NCI-H2227 treated with DMSO at 0.1 percent for 48 hours (cell line): ENCODE measurements at places on chromosomes 11 and 22.

- DNase-seq = no peak
Measured at GRCh38 chr11:73274722-73275380, 2.7 kb downstream of the P2RY6 start.

DNA sequence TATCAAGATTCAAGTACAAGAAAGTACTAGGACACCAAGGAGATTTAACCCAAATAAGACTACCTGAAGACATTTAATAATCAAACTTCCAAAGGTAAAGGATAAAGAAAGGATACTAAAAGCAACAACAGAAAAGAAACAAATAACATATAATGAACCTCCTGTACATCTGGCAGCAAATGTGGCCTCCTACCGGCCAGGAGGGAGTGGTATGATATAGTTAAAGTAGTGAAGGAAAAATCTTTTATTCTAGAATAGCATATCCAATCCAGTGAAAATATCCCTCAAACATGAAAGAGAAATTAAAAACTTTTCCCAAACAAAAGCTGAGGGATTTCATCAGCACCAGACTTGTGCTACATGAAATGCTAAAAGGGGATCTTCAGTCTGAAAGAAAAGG lies 104.7 kb upstream of the GUCY1A2 start:
- no peak for DNase-seq

DNA sequence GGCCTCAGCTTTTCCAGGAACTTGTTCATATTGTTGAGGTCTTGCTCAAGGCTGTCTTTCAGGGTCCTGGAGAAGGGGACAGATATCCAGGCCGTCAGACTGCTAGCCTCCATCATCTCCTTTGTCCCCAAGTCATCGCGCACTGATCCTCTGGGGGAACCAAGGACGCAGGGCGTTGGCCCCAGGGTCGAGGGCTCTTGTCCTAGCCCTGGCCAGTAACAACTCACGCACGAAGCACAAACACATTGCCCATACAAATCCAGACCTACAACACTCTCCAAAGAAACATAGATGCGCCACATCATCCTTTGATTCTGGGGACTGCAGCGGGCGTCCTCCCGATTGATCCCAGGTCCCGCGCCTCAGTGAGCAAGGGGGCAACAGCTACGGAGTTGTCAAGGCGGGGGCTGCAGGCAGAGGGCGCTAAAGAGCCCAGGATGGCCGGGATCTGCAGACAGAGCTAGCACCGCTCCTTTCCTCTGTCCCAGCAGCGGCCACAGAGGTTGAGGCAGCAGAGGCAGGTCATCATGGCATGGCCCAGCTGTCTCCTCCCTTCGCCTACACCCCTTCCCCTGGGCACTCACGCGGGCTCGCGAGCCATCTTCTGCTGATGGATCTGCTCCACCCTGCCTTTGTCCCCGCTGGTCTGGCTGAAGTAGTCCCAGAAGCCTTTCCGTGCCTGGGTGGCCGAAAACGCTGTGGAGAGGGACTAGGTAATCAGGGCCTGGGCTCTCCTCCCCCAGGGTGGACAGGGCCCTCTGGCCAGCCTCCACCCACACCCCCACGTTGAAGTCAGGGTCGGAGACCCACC lies 472 bp downstream of the APOA5 start:
- no peak for DNase-seq

- no peak for DNase-seq
Measured at GRCh38 chr11:30317030-30317429, 5.9 kb upstream of the ARL14EP start.

DNA sequence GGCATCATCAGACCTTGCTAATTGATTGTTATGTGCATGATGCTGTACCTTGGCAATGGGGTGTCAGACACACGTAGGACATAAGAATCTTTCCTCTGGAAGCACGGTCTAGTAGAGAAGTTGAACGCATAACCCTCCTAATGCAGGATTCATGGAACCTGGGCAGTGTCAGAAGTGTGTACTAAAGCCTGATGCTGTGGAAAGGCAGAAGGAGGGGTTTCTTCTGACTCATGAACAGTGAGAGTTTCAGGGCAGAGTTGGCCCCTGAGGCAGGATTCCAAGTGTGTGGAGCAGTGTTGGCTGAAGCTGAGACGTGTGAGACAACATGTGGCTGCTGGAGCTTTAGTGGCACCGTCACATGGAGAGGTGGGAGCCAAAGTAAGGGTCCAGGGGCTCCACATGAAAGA lies 3.5 kb downstream of the PANX1 start:
- no peak for DNase-seq

DNA sequence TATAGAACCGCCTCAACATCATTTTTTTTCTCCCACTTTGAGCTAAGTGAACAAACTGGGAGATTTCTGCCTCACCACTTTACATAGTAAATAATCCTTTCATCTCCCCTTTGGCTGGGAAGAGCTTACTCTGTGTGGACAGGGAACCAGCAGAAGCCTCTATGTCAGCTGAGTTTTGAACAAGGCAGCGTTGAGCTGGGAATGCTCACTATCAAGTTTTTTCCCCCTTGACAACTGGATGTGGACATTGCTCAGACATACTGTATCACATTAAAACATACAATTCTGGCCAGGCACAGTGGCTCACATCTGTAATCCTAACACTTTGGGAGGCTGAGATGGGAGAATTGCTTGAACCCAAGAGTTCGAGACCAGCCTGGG lies 46.0 kb downstream of the AHNAK start:
- DNase-seq = no peak

DNA sequence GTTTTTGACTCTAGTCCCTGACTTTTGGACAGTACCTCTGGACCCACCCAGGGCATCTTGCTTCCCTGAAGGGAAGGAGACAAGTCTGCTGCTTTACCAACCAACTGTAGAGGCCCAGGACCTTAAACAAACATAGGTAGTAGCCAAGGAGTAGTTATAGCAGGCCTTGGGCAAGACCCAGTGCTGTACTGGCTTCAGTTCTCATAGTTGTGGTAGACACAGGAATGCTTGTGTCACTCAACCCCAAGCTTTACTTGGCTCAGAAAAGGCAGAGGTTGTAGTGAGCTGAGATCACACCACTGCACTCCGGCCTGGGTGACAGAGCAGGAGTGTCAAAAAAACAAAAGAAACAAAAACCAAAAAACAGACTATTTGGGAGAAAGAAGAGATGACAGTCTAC lies 21.3 kb upstream of the OR52M1 start:
- DNase-seq = no peak

DNA sequence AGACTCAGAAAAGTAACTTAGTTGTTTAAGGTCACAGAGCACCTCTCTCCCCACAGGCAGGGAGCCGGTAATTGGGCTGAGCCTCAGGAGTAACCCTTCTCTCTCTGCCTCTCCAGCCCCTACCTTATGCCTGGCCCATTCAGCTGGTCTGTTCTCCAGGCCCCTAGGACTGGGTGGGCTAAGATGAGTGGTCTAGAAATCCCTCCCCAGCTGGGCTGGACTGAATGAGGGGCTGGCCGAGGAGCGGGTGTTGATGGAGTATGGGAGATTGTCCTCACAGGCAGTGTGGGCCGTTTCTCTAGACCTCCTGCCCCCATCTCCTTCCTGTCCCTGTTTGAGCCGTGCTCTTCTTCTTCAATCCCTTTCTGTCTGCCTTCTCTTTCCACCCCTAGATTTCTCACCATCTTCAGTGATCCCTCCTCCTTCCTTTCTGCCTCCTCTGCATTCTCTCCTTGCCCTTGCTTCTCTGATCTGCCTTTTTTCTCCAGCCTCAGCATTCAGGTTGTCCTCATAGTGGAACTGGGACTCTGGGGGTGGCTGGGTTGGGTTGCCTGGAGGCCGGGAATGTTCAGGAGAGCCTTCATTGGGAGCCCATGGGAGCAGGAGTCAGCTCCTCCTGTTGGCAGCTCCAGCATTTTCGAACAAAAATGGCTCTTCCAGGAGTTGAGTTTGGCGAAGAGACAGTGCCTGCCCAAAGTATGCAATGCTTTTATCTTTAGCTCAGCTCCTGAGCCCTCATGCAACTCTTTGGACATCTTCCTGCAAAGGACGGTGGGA lies 7.6 kb downstream of the ST3GAL4 start:
- no peak for DNase-seq

GRCh38 chr11:35842958-35843357 lies 100.9 kb upstream of the LDLRAD3 start:
- no peak for DNase-seq

DNA sequence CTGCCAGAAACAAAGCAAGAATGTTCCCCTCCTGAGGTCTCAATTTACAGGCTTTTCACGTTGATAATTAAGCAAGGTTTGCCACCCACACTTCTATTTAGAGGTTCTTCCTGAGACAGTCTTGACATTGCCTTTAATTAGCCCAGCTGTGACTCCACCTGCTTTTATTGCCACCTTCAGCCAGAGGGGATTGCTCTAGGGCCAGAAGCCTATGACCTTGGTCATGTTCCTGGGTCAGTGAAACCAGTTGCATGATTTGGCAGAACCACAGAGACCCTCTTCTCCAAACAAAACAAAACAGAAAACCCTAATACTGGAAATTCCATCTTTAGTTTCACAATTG lies 89.8 kb downstream of the APIP start:
- no peak for DNase-seq

DNA sequence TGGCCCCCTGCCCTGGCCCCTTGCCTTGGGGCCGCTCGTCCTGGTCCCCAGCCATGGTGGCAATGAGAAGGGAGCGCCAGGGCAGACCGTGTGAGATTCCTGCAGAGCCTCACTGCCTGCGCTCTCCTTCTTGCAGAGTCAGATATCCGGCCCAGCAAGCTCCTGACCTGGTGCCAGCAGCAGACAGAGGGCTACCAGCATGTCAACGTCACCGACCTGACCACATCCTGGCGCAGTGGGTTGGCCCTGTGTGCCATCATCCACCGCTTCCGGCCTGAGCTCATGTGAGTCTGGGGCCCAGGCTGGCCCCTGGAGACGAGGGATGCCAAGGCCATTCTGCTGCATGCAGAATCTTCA lies 114.1 kb downstream of the MICAL2 start:
- DNase-seq = no peak

DNA sequence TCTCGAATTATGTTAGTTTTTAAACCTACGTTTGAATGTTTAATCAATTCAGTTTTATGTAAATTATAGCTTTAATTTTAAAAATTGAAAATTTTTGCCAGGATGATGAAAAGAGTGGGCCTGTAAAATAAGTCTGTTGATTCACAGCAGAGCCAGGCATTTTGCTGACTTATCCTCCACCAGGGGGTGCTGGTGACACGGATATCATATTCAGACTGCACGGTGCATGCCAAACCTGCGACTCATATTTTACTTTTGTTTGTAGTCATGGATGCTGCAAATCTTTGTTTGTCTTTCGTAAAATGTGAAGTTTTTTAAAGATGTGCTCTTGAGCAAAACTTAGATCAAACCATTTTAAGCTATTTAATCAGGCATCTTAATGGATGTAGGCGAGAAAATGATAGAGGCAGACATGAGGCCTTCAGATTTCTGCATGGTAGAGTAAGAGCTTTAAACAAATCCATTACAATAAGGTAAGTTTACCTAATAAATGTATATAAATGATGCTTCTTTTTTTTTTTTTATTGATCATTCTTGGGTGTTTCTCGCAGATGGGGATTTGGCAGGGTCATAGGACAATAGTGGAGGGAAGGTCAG lies 3.6 kb upstream of the OR8B3 start:
- no peak for DNase-seq

- no peak for DNase-seq
Measured at GRCh38 chr11:76978818-76979217, 55.4 kb upstream of the B3GNT6 start.

- peak; percentile 3 for DNase-seq
Measured at GRCh38 chr11:18203723-18204122, 31.1 kb downstream of the MRGPRX4 start.

GRCh38 chr22:43222262-43222661 lies 35.3 kb upstream of the TTLL12 start:
- DNase-seq = no peak

GRCh38 chr11:110377434-110377833 lies 52.3 kb upstream of the FDX1 start:
- no peak for DNase-seq

DNA sequence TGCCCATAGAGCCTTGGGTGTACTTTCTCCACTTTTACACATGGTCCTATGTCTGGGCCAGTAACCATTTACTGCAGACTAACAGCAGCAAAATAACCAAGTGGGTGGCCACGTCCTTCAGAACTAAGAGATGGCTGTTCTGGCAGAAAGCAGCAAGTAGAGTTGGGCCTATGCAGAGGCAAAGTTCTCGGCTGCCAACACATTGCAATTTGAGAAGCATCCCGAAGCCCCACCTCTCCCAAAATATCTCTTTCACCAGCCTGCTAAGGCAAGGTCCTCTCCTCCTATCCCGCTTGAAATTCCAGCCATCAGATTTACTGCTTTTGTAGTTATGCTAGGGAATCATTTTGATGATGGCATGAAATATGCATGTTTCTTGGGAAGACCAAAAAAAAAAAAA lies 118.5 kb upstream of the APOA1 start:
- DNase-seq = no peak

GRCh38 chr11:704228-704674 lies 1.8 kb upstream of the EPS8L2 start:
- DNase-seq = no peak

DNA sequence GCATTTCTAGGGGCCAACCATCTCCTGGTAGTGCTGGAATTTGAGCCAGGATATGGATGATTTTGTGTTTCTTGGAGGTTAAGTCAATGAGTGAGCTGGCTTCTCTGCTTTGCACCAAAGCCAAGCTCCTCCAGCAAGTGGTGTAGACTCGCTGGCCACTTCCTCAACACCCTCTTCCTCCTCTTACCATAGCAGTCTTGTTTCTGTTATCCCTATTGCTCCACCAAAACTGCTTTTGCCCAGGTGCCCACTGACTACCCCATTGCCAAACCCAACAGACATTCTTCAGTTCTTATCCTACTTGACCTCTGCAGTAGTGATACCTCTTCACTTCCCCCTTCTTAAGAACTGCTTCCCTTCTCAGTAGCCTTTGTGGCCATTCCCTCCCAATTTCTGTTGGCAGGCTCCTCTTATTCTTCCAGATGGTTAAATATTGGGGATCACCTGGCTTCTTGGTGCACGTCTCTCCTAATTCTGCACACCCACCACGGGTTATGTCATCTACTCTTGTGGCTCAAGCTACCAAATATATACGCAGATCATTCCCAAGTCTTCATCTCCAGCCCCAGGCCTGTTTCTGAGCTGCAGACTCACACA lies 7.0 kb upstream of the PRG2 start:
- no peak for DNase-seq

DNA sequence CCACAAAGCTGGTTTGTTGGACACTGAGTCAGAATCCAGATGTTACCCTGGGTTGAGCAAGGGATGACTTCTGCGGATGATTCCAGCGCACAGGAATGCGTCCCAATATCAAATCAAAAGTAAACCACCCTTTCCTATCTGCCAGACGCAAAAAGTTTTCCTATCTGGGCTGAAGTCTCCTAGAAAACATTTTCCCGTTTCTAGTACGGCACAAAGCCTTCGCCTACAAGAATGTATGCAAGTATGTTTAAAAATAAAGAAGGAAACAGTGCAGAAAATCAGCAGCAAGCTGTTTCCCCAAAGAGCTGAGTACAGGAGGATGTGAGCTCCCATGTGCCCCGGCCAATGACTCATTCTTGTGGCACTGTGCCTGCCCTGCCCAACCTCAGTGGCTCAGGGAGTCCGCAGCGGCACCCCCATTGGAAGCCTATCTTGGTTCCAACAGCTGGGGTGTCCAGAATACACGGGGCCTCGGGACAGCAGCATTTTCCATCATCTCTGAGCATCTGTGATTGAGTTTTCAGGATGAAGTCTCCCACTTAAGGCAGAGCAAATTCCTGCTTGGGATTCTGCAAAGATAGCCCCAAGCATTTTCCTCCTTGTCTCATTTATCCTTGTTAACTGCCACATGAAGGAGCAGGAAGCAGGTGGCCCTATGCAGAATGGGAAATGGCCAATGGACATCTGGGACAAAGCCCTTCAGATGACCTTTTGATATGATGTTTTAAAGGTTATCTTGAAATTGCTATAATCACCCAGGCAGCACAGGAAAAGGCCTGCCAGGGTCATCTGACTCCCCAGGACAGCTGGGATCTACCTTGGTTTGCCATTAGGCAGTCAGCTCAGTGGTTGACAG lies 17.5 kb downstream of the KCNJ5 start:
- no peak for DNase-seq
